ENCODE measurements at places on chromosomes 6 and 20.

GRCh38 chr6:75631859-75632635 lies 30.4 kb downstream of the SENP6 start:
- DNase-seq, result no peak

DNA sequence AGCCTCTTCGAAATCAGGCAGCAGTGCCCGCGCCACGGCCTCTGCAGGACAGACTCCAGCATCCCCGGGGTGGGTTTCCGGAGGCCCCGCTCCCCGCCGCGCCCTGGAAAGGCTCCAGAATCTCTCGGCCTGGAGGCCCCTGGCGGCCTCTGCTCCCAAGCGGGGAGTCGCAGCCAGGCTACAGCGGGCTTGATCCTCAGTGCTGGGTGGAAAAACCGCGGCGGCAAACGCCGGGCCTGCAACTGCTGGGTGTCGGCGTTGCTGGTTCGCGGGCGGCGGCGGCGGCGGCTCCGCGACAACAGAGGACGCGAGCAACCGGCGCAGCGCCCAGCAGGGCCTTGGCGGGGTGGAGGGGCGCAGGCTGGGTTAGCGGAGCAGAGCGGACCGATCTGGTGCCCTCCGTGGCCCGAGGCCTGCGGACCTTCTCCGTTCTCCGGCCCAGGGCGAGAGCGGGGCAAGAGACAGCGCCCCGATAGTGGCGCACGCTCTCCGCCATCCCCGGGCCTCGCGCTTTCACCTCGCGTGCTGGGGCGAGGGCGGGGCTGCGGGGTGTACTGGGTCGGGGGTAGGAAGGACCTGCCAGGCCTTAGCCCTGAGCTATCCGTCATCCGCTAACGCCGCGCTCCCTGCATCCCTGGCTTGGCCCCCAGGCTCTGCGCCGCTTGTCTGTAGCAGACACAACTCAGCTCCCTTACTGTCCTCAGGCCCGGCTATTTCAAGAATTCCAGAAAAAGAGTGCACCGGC lies 3.4 kb upstream of the ZNF292 start:
- peak; percentile 59 for DNase-seq

DNA sequence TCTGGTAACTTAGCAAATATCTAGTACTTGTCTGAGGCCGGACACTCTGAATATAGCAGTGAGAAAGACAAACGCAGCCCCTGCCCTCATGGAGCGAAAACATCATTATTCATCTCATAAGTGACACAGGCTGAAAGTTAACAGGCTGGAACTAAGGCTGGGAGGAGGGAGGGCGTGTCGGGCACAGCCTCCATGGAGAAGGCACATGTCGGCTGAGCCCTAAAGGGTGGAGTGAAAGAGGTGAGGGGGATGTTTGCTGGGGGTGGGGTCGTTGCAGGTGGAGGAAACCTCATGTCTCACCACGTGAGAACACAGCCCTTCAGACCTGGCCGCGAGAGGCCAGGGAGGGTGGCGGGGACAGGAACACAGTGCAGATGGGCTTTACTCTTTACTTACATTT lies 108.8 kb upstream of the FOXC1 start:
- no peak for DNase-seq

DNA sequence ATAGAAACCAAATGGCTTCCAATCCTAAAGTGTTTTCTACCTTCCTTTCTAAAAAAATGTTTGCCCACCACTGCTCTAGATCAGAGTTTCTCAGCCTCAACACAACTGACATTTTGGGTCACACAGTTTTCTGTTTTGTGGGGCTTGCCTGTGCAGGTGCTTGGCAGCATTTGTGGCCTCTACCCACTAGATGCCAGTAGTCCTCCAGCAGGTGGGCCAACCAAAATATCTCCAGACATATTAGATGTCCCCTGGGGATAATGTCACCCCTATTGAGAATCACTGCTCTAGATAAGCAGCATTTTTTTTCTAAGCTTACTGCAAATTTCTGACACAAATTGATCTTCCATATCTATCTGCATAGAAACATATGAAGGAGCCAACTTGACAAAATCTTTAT lies 26.3 kb upstream of the EPM2A start:
- no peak for DNase-seq

DNA sequence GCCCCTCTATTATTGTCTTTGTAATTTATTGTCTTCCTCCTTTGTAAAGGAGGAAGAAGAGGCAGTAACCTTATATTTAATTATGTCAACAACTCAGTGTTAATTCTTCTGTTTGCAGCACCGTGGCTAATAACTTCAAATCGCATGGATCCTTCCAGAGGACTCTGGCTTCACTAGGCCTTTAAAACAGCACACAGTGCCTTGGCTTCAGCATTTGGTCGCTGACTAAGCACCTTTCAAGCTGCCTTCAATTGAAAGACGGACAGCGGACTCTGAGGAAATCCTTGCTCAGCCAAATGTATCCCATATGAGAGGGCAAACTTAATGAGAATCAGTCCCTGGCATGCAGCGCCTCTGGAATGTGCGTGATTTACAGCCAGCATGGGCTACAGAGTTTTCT lies 64.2 kb downstream of the SGK1 start:
- no peak for DNase-seq

- DNase-seq, result no peak
These were observed 15.8 kb downstream of the KLHL32 start for GRCh38 chr6:96940322-96940721.

DNA sequence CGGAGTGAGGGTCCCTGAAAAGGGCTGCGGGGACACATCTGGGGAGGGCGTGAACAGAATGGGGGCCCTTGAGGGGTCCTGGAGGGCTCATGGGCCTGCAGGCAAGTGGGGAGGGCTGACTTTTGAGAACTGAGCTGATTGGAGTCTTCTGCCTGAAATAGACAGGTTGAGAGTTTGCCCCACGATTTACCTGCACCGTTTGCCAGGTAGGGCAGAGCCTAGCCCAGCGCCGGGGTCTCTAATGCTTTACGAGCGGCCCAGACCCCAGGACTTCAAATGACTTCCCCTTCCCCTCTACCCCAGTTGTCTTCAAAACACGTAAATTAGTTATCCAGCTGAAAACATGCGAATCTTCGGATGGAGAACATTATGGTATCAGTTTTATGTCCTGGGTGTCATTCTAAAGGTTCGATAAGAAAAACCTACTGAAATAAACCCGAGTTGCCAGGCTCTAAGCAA lies 1.3 kb downstream of the PLCB1 start:
- DNase-seq, result no peak

- no peak for DNase-seq
These were observed 71.4 kb upstream of the TCF21 start for GRCh38 chr6:133817460-133818047.

DNA sequence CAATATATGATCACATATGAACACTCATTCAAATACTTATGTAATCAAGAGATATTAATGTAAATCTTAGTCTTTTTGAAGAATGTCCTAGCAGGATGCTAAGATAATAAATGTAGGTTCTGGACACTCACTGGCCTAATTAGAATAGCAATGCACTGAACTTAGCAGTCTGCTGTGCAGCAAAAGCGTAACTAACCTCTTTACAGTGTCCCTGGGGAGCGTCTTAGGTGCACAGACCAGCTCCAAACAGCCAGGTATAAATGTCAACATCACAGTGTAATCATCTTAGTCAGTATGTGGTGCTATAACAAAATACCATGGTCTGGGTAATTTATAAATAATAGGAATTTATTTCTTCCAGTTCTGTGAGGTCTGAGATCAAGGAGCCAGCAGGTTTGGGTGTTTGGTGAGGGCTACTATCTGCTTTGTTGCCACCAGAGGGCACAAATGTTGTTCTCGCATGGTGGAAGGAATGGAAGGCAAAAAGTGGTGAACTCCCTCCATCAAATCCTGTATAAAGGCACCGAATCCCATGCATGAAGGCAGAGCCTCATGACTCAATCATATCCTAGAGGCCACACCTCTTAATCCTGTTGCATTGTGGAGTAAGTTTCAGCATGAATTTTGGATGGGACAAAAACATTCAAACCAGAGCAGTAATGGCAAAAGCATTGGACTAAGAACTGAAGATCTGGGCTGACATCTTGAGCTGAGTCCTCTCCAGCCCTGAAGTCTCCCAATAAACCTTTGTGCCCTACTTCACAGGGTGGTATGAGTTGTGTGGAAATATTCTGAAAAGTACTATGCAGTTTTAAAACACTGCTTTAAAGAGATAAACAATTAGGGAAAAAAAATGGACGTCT lies 41.8 kb upstream of the FOXO3 start:
- no peak for DNase-seq

GRCh38 chr6:15327271-15327670 lies 81.4 kb downstream of the JARID2 start:
- no peak for DNase-seq

GRCh38 chr6:52014391-52014790 lies 73.0 kb downstream of the PKHD1 start:
- no peak for DNase-seq

GRCh38 chr20:57266291-57267157 lies at the start of gene BMP7:
TSS of gene BMP7 (minus strand) at chr20:57266641. CDS start at chr20:57266122, 519 bp downstream.
- no peak for DNase-seq

DNA sequence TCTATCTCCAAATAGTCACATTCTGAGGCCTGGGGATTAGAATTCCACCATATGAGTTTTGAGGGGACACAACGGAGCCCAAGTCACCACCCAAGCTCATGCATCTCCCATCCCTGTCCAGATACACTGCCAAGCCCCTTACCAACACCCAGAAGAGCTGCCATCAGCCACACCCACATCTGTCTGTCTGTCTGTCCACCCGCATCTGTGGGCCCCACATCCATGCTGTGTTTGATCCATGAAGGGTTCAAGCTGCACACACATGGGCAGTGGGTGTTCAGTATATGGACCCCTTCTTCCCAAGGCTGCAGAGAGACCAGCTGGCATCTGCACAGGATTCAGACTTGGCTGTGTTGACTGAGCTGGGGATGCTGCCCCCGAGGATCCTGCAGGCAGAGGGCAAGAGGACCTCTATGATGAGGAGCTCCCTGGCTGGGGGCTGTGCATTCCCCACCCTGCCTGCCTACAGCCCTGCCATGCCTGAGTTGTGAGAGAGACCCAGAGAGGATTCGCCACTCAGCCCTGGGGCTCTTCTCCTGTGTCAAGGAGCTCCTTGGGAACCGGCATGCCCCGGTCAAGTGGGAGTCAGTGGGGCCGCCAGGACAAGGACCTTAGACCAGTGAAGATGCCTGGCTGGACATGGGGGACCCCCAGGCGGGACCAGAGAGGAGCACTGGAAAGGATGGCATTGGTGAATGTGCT lies 206.4 kb downstream of the SYNDIG1 start:
- no peak for DNase-seq

- no peak for DNase-seq
These were observed 8.0 kb downstream of the HTR1B start for GRCh38 chr6:77455271-77455670.

DNA sequence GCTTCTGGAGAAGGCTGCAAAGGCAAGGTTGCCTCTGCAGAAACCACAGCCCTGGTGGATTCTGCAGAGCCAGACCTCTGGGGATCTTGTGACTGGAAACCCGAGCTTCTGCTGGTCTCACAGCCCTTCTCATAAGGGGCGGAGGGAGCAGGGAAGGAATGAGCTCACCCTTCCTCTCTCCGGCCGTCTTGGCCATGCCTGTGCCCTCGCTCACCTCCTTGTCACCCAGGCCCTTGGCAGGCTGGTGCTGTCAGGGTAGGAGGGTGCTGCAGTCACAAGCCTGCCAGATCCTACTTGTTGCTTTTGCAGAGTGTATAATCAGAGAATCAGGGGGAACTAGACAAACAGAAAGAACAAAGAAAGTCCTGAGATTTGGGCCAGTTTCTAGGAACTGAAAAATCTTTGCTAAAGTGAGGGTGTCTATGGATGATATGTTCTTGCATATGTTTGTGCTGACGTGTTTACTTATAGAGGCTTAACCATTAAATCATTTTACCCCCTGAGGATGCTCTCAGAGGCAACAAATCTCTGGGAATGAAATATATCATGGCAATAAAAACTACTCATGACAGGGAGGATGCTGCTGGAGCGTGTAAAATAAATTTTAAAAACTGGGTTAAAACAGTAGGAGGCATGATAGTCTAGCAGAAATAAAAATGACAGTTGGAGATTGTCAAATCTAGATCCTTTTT lies 244.9 kb upstream of the SOX4 start:
- DNase-seq, result no peak

DNA sequence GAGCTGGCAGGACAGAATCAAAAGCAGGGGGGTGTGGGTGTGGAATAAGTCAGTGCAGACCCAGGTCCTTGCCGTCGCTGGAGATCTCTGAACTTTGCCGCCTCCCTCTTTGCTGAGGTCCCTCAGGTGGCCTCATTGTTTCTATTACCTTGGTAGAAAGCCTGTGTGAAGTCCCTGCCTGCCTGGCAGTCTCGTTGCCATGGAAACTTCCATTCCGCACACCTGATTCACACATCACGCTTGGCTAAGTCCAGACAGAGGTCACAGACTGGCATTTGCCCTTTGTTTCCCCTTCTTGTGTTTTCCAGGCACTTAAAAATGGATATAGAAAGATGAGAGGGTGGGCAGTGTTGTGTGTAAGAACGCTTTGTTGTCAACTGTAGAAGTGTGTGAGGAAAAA lies 260.6 kb downstream of the PRL start:
- DNase-seq, result no peak

- no peak for DNase-seq
These were observed 43.6 kb upstream of the SLC32A1 start for GRCh38 chr20:38680500-38681306.

DNA sequence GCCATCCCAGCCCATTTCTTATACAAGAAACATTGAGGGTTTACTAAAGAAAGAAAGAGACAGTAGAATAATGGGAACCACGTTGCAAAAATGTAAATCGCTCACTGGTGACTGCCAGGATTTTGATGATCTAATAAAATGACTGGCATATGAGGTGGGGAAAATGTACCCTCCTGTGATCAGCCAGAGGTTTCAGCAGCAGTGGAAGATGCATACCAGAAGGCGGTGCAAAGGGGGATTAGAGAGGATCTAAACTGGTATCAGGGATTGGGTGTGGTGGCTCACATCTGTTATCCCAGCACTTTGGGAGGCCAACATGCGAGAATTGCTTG lies 60.8 kb upstream of the DDR1 start:
- DNase-seq, result no peak

DNA sequence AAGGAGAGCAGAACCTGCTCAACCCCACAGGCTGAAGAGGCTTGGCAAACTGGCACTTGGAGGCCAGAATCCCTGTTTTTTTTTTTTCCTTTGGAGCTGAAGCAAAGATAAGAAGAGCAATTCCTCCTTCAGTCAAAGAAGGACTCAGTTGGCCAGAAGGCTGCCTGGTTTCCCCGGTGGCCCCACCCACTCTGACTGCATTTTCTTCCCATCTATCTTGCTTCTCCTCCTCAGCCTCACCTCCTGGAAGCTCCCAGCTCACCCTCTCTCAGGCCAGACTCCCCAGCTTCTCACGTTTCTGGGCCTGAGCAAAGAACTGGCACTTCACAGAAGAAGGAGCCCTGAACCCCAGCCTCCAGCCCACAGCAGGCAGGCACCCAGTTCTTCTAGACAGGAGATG lies 2.4 kb downstream of the LRFN2 start:
- DNase-seq, result no peak

- no peak for DNase-seq
These were observed 21.8 kb downstream of the SYNDIG1 start for GRCh38 chr20:24491041-24491756.

GRCh38 chr20:45405571-45406259 lies 2.4 kb upstream of the DBNDD2 start:
- no peak for DNase-seq

DNA sequence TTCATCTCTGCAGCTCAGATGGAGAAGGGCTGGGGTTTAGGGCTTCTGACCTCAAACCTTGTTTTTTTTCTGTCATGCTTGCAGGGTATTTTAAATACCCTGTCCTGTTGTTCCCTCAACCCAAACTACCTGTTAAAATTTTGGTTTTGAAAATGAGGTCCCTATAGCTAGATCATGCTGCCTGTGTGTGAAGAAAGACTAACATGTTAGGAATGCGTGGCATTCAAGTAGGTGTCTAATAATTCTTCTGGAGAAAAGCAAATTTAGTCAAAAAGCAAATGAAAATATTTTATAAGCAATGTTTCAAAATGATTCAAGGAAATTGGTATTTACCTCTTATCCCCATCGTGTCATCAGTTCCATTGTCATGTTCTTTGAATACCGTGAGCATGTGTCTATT lies 77.2 kb upstream of the C20orf144 start:
- DNase-seq, result no peak

All from nucleus accumbens (tissue), 56 donors.